ENCODE measurements at places on chromosomes 1 and 21.

DNA sequence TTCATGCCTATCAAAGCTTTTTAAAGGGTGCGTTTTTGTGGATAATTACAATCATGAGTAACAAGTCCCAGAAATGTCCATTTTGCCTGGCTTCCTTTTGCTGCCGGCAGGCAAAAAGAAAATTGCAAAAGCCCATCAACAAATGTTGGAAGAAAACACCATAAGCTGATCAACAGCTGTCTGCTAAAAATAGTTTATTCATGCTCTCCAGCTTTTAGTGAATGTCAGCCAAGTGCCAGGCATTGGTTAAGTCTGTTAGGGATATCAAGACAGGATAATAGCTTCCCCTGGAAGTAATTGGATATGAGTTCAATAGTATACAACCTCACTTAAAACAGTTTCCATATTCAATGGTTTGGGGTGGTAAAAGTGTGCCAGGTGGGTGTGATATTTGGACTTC is 13.6 kb upstream of the AGMAT start:
- DNase-seq, result no peak

GRCh38 chr1:215793180-215793579 is 226.1 kb downstream of the KCTD3 start:
- DNase-seq, result peak; percentile 41

GRCh38 chr1:25140073-25140797 is 92.1 kb downstream of the SYF2 start:
- DNase-seq, result no peak

GRCh38 chr1:78787544-78787943 is 137.9 kb downstream of the IFI44 start:
- DNase-seq, result no peak

DNA sequence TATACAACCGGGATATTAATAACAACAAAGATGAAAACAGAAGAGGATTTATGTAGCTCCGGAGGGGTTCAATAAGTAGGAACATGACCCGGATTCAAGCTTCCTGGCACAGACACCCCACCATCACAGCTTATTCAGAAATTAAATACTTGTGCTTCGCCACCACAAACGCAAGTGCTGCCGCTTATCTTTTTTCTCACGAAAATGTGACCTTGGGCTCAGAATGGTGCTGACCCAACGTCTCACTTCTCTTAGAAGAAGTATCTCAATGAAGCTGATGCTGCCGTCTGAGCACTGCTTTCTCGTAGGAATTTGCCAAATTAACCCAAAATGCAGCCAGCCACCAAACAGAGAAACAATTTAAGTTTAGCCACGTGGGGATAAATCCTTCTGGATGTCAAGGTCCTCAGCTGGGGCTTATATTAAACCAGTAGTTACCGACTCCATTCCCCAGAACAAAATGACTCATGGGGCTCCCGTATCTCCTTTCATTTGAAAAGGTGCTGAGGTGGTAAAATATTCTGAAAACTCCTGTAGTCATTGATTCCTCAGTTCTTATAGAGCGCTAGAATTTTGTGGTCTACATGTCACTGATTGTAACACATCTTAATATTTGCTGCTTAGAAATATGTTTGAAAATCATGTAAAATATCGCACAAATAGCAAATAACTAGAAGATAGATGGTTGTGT is 466.7 kb downstream of the SMYD3 start:
- no peak for DNase-seq

GRCh38 chr1:200130552-200130951 is 103.0 kb downstream of the NR5A2 start:
- peak; percentile 17 for DNase-seq

GRCh38 chr1:236774926-236775325 is 20.2 kb upstream of the MTR start:
- DNase-seq, result peak; percentile 26

DNA sequence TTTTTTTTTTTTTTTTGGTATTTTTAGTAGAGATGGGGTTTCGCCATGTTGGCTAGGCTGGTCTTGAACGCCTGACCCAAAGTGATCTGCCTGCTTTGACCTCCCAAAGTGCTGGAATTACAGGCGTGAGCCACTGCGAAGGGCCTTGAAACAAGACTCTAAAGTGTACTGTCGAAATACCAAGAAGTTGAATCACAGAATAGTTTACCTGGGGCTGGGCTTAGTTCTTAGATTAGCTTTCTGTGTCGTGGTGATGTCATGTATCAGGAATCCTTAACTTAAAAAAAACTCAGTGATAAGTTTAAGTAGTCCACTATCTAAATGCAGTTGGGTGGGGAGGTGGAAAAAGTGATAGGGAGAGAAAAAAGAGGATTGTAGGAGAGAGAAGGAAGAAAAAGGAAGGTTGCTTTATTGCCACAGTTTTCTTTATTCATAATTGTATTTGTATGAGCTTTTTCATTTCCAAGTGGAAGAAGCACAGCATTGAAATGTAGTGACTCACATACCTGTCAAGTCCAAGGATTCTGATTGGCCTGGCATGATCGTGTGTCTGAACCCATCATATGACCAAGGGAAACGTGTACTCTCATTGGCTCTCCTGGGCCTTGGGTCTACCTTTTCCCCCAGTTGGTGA is 13.4 kb downstream of the ITSN1 start:
- DNase-seq, result no peak

GRCh38 chr1:1755852-1756251 is 22.4 kb downstream of the NADK start:
- no peak for DNase-seq

DNA sequence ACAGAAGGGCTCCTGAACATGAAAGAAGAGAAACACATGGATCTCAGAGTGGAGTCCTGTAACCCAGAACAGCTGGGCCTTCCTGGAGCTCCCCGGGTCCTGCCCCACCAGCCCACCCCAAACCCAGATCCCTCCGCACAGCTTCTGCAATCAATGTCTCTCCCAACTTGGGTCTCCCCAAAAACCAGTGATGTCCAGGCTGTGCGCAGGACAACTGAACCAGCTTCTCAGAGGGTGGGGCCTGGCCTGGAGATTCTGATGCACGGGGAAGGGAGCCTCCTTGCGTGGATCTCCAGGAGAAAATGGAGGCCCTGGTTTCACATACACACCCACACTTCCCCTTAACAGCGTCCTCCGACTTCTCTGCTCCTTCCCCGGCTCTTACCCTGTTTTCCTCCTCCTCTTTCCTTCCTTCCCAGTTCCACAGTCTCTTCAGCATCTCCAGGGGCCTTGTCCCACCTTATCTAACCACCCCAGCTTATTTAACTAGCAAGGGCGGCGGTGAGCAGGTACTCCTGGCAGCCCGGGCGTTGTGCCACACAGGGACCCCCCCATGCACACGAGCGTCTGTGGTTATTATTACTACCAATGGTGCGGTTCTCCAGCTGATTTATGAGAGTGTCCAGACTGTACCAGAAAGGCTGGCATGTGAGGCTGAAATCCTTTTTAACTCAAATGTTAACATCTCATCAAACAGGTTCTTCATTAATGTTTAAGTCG is 11.2 kb upstream of the MX2 start:
- no peak for DNase-seq

DNA sequence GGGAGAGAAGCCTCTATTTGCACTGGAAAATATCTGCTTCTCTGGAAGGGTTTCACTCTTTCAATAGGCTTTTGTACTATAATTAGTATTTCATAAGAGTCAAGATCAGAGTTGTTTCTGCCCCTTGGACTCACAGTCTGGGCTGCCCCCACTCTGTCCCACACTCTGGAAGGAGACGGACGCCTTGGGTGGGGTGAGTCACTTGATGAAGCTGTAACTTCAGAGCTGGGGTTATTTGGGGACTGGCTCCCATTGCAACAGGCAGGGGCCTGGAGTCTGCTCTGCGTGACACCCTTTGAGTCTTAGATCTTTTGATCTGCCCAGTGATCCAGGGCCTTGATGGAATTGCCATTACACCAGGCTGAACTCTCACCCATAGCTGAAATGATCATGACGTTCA is 4.0 kb upstream of the KCNA10 start:
- DNase-seq, result no peak

GRCh38 chr1:109764561-109765482 is 1.1 kb upstream of the EPS8L3 start:
- DNase-seq, result no peak

DNA sequence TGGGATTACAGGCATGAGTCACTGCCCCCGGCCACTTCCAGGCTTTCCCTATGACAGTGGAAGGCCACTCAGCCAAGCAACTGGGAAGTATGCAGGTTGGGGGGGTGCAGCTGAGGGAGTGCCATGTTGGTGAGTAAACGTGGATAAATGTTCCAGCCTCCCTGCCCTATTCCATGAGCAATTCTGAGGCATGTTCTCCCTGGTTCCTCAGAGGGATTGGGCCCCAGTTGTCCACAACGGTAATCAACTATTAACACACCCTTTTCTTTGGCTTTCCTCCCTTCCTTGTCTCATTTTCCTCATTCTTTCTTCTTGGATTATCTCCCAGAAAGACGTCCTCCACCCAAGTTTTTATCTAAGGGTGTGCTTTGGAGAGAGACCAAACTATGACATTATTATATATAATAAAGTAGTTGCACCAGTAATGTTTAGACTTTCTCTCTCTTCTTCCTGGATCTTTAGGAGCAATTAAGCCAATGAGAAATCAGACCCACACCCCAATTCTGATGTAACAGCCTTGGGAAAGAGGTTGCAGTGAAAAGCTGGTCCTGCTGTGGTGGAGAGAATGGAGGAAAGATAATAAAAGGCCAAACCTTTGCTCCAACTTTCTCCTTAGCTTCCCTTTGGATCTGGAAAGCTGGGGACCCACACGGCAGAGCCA is 6.8 kb upstream of the SLAMF9 start:
- DNase-seq, result no peak

- DNase-seq, result no peak
These were observed 30.4 kb downstream of the CFAP74 start for GRCh38 chr1:1972976-1973715.

GRCh38 chr1:172656576-172656975 is 2.3 kb upstream of the FASLG start:
- DNase-seq, result no peak

DNA sequence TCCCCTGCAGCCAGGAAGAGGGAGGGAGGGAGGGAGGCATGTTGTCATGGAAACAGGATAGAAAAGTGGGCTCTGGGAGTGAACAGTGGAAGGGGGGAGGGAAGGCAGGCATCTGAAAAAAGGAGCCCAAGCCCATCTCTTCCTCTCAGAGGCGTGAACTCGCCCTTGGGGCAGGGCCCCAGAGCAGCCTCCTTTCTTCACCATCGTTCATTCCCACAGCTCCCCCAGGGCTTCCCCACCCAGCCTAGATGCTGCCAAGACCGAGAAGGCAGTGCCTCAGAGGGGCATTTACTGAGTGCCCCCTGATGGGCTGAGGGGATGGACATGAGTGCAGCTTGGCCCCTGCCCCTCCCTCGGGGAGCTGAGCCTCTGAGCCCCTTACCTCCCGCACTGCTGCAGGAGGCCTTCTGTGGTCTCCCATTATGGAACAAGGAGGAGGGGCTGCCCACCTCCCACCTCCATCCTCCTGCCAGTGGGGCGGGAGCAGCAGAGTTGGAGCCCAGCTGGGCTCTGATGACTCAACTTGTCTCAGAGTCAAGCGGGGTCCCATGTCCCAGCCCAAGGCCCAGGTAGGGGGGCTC is 39.1 kb upstream of the KIF21B start:
- DNase-seq, result no peak

GRCh38 chr1:96474985-96475743 is 246.4 kb upstream of the PTBP2 start:
- no peak for DNase-seq

DNA sequence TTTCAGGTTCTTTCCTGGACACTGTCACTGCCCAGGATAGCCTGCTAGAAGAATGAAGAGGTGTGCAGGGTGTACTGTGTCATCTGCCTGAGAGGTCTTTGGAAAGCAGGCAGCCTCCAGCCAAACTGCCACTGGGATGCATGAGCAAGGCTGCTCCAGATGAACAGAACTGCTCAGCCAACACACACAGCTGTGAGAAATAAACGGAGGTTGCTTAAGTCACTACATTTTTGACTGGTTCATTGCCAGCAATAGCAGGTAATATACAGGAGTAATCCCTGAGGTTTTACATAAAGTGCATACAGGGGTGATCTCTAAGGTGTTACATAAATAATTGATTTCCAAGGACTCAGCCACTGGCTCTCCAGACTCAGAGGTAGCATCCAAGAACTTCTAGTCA is 516.9 kb downstream of the BRINP3 start:
- DNase-seq, result no peak

GRCh38 chr1:156490401-156491032 is 10.1 kb downstream of the MEF2D start:
- DNase-seq, result peak; percentile 45

DNA sequence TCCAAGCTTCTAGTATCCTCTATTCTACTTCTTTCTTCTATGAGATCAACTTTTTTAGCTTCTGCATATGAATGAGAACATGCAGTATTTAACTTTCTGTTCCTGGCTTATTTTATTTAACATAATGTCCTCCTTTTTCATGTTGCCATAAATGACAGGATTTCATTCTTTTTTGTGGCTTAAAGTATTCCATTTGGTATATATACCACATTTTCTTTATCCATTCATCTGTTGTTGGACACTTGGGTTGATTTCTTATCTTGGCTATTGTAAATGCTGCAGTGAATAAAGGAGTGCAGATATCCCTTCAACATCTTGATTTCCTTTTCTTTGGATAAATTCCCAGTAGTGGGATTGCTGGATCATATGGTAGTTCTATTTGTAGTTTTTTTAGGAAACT is 209.6 kb downstream of the GPR52 start:
- no peak for DNase-seq

DNA sequence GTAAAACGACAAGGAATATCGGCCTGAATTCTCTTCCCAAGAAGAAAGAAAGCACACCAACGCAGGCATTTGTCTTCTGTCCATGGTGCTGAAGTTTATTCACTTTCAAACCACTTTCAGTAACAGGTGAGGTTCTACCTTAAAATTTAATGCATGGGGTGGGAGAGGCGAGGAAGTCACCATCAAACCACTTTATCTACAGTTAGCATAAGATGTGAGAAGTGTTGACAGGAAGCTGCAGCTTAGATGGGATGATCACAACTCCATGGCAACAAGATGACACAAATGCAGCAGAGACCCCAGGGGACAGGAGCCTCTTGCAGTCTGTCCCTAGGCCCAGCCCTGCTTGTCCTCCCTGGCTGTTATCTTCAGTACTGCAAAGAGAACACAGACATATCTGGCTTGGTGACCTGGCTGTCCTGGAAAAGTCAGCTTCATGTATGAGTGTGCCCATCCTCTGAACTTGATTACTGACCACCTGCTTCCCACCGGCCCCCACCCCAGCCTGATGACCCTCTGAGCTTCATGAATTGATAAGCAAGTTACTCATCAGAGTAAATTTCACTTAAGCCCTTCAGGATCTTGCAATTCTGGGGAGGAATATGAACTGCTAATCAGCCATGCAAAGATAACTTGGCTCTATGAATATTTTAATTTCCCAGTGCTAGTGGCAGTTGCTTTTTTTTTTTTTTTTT is 1.8 kb downstream of the NPPA start:
- no peak for DNase-seq

GRCh38 chr1:214777364-214777763 is 174.4 kb downstream of the CENPF start:
- no peak for DNase-seq

DNA sequence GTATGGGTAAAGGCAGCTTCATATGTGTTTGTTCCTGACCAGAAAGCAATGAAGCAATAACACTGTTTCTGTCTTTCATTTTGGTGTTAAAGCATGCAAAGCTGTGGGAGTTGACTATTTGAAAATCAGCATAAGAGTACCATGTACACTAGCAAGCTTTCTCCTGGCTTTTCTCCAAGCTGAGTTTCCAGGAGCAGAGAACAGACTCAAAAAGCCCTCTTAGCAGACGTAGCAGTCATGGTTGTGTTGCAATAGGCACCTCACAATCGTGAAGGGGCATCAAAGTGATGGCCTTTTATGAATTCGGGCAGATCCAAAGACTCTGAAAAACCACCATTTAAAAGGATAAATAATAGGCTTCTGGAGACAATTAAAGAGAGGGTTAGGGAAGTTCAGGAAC is 159.7 kb downstream of the PTGER3 start:
- DNase-seq, result no peak

All from NCI-H1417 (cell line).